ENCODE measurements at places on chromosomes 6 and 20.
A peak's percentile ranks its signal among the peaks of the same experiment; 100 is the strongest.

- DNase-seq = no peak
Observed at GRCh38 chr6:70813885-70814284, 143.0 kb downstream of the B3GAT2 start.

- no peak for DNase-seq
Observed at GRCh38 chr20:64056889-64057627, 5.9 kb upstream of the TCEA2 start.

DNA sequence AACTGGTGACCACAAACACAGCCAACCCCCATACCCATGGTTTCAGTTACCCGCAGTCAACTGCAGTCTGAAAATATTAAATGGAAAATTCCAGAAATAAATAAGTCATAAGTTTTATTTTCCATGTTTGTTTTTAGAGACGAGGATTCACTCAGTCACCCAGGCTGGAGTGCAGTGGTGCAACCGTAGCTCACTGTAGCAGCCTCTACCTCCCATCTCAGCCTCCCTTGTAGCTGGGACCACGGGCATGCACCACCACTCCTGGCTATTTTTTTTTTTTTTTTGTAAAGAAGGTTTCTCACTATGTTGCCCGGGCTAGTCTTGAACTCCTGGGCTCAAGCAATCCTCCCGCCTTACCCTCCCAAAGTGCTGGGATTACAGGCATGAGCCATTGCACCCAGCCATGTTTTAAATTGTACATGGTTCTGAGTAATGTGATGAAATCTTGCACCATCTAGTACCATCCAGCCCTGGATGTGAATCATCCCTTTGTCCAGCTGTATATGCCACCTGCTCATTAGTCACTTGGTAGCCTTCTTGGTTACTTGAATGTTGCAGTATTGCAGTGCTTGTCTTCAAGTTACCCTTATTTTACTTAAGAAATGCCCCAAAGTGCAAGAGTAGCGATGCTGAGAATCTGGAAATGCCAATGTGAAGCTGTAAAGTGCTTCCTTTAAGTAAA, 14.5 kb downstream of the CSNK2A1 start:
- DNase-seq = peak; percentile 78

GRCh38 chr6:109702791-109703190, 11.7 kb downstream of the FIG4 start:
- DNase-seq = no peak

DNA sequence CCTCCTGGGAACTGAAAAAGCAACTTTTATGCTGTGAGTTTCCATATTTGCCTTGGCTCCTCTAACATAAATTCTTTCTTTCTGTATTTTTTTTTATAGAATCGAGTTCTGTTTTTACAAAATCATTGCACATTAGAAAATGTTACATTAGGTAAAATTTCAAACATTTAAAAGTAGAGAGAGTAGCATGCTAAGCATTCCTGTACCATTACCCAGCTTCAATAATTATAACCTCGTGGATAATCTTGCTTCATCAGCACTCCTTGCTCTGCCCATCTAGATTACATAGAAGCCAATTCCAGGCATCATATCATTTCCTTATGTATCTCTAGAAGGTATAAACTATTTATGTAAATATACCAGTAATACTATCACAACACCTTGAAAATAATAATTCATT, 15.4 kb upstream of the FBXO30 start:
- DNase-seq = no peak

DNA sequence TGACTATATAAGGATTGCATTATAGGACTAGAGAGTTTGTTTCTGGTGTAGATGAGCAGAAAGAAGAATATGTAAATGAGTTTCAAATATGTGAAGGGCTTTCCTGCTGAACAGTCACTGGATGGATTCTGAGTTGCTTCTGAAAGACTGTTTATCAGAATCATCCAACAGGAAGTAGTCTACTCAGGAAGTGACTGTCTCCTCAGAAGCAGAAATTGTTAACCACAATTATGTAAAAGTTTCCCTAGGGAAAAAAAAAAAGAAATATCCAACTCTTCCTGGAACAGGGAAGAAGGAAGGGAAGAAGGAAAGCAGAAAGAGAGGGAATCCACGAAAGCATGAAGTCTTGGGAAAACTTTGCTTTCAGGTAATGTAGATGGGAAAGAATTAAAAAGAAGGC, 138.9 kb downstream of the TENT5A start:
- DNase-seq = peak; percentile 88

- peak; percentile 79 for DNase-seq
Observed at GRCh38 chr6:106026748-106027715, 59.1 kb upstream of the PRDM1 start.

DNA sequence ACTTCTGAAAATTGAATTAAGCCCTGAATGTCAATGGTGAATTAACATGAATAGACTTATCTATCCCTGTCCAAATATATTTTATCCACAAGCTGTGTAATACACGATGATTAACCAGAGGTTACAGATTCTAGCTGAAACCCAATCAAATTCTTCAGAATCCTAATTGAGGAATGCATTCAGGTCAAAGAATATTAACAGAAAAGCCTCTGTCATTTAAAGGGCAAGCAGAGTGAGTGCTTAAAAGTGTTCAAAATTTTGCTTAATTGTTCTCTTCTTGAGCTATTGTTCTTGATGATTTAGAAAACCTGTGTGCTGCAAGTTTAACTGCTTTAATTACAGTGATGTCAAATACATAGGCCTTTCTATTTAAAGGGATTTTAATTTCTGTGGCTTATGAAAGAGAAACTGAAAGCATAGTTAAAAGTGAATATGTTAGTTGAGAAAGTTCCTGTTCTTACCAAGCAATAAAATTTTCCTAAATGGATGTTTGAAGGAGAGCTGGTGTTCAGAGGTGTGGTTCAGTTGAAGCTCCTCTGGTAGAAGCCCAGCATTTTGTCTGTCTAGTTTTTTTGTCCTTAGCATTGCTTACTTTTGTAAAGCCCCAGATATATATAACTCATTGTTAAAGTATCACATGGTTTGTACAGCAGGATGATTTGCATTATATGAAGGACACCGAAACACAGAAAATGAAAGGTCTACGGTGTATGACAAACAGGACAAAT, 466.3 kb upstream of the PLCB4 start:
- no peak for DNase-seq

DNA sequence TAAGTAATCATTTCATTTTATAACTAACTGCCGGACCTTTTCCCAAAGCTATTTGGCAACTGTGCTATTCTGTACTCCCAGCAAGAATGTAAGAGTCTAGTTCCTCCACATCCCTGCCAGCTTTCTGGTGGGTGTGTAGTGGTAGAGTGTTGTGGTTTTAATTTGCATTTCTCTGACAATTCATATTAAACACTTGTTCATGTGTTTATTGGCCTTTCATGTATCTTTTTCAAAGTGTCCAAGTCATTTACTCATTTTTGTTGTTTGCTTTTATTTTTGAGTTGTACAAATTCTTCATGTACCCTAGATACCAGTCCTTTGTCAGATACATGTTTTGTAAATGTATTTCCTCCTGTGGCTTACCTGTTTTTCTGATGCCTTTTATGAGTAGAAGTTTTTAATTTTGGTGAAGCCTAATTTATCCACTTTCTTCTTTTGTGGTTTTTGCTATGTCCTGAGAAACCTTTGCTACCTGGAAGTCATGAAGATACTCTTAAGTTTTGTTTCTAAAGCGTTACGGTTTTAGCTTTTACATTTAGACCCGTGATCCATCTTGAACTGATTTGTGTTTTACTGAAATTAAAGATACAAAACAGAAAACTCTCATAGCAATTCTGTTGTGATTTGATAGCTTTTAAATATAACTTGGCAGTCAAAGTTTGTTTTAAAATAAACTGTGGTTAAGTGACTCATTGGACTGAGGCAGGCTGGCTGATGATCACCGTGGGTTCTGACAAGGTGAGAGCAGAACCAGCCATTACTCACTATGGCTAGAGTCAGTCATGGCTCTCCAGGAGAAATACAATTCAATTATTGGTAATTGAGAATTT, 8.0 kb downstream of the MYLIP start:
- DNase-seq = peak; percentile 88

DNA sequence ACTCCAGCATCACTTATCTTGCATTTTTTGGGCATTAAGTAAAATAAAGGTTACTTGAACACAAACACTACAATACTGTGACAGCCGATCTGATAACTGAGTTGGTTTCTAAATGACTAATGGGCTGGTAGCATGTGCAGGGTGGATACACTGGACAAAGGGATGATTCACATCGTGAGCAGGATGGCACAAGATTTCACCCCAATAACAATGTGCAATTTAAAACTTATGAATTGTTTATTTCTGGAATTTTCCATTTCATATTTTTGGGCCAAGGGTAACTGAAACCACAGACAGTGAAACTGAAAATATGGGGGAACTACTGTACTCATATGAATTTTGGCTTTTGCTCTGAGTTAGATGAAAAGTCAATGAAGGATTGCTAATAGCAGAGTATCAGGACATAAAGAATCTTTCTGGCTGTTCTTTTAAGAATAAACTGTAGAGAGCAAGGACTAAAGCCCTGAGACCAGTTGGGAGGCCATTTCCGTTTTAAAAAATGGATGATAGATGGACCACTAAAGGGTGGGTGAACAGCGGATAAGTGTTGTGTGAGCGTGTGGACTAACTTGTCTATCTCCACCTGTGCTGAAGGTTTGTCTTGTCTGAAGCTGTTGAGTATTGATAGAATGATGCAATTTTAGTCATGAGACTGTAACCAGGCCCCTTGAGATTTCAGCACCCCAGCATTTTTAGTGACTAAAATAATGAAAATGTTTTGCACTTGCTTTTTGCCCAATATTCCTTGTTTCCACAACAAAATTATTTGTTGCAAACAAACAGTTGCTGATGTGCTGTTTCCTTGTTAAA, 8.2 kb downstream of the SPINT3 start:
- DNase-seq = no peak

DNA sequence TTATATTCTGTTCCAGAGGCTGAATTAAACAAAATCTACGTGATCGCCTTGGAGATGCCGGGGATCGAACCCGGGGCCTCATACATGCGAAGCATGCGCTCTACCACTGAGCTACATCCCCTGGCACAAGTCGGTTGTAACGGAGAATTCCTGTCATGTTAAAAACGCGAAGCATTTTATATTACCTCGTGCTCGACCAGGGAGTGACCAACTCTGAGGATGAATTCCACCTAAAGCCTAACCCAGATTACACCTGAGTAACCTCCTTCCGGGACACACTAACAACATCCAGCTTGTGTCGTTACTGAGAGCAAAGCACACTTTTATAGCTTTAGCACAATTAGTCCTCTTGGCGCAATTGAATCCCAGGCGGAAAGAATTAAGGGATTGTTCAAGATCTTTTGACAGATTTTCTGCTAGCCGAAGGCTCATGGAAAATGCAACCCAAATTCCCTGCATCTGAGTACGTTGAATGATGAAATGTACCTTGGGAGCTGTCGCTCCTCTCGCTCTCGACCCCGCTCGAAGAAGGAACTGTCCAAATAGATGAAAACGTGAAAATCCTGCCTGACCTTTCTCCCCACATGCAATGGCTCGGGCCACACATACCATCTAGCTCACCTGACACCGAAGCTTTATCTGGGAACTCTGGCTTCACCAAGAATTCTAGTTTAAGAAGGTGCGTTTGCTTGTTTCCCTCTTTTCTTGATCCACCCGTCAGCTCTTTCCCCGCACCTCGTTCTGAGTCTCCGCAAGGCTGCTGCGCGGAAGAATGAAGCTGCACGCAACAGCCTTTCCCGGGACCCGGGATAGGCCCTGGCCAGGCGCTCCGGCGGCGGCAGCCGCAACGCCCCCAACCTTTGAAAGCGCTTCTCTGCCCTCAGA, 148.3 kb downstream of the GPX5 start:
- peak; percentile 69 for DNase-seq

GRCh38 chr20:34546751-34547181, 11.8 kb upstream of the MAP1LC3A start:
- no peak for DNase-seq

GRCh38 chr20:36849333-36850065, 26.4 kb upstream of the TLDC2 start:
- DNase-seq = no peak

- peak; percentile 88 for DNase-seq
Observed at GRCh38 chr6:143183666-143184065, 123.0 kb downstream of the AIG1 start.

DNA sequence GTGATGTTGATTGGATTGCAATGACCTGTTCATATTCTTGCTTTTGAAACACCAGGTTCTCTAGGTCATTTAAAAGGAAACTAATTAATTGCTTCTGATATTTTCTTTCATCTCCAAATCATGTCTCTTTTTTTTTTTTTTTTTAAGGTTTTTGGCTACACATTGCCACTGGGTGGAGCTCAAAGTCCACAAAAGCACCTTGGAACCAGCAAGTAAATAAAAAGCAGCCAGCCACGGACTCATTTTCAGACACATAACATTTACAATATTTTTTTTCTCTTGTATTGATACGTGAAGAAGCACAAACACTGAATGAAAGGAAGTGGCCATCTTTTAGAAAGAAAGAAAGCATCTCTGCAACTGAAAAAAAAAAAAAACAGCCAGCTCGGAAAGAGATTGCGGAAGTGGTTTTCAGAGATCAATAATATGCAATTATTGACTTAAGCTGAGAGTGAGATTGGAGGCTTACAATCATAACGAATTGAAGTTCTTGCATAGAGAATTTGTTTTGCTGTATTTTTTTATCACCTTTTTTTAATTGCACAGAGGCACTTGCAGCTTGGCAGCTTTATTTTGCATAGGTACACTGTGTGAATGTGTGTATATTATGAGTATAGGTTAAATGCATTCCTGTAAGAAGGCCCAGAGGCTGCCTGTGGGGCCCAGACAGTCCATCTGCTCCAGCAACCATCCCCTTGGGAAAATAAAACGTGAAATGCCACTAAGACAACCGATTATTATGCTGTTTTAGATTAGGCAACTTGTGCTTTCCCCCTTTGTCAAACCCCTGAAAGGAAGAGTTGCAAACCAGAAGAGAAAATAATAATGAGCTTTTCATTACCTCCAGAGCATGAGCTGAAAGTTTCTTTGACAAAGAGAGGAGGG, 28.2 kb downstream of the CGA start:
- peak; percentile 66 for DNase-seq

GRCh38 chr6:105821777-105822176, 264.4 kb upstream of the PRDM1 start:
- DNase-seq = no peak

- no peak for DNase-seq
Observed at GRCh38 chr6:159466926-159467325, 226.1 kb downstream of the SOD2 start.

- no peak for DNase-seq
Observed at GRCh38 chr6:163343609-163344008, 70.9 kb upstream of the QKI start.

- DNase-seq = peak; percentile 70
Observed at GRCh38 chr6:136592930-136593673, 42.9 kb upstream of the MAP7 start.

GRCh38 chr6:27667016-27667656, 194.2 kb upstream of the ZNF184 start:
- DNase-seq = no peak

DNA sequence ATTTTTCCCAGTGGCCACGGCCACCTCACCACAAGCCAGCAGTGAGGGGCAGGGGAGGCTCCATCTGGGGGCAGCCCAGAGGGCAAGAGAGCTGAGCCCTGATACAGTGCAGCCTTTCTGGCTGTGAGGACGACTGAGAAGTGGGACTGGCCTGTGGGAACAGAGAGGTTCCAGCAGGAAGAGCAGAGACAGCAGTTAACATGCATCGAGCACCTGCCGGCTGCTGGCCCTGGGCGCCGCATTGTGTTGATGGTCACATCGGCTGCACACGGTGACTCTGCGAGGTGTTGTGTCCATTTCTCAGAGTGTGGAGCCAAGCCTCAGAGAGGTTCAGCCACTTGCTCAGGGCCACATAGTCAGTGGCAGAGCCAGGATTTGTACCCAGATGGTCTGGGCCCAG, 9.8 kb downstream of the FOXS1 start:
- DNase-seq = no peak

All from fibroblast of skin of abdomen (primary cell).